Activated B cell treated with CpG ODN at 0.5 μM for 24 hours (primary cell): ENCODE measurements at places on chromosomes 6 and 20.

- no peak overlapping the region for H3K27ac ChIP-seq
- no peaks in the 10 kb centered on the region for H3K27me3 ChIP-seq
- no peak for DNase-seq
- no peaks in the 10 kb centered on the region for H3K4me1 ChIP-seq
- no peaks in the 10 kb centered on the region for H3K36me3 ChIP-seq
- no peak overlapping the region for H3K4me3 ChIP-seq
Observed at GRCh38 chr6:56690519-56691285, 48.0 kb upstream of the DST start.

GRCh38 chr20:4326195-4327065 is 311.1 kb upstream of the RNF24 start:
- H3K4me1 ChIP-seq = peaks cover 18% of the 10 kb centered on the region
- no peak overlapping the region for H3K27ac ChIP-seq
- no peak overlapping the region for H3K4me3 ChIP-seq
- DNase-seq = no peak
- no peaks in the 10 kb centered on the region for H3K27me3 ChIP-seq

DNA sequence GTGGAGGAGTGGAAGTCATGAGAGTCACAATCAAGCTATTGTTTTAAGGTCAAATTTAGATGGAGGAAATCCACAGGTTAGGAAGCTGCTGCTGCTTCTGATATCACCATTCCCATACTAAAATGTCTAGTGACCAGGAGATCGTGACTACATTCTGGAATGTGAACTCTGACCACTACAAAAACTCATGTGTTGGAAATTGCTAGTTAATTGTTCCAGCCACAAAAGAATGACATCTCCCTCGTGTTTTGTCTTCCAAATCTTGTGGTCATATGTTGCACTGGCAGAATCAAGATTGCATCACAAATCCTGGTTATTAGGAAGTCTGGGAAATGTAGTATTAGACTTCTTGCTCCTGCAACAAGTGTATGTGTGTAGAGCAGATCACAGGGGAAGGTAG is 441.9 kb downstream of the CD109 start:
- no peak overlapping the region for H3K4me3 ChIP-seq
- no peak overlapping the region for H3K27ac ChIP-seq
- H3K36me3 ChIP-seq = no peaks in the 10 kb centered on the region
- no peaks in the 10 kb centered on the region for H3K4me1 ChIP-seq

- no peak overlapping the region for H3K27ac ChIP-seq
- H3K4me3 ChIP-seq = no peak overlapping the region
- H3K36me3 ChIP-seq = peaks cover 6% of the 10 kb centered on the region
- no peaks in the 10 kb centered on the region for H3K27me3 ChIP-seq
- peaks cover 14% of the 10 kb centered on the region for H3K4me1 ChIP-seq
Observed at GRCh38 chr6:157434349-157435033, 53.5 kb downstream of the ZDHHC14 start.

- no peaks in the 10 kb centered on the region for H3K27me3 ChIP-seq
- H3K4me1 ChIP-seq = no peaks in the 10 kb centered on the region
- H3K36me3 ChIP-seq = no peaks in the 10 kb centered on the region
Observed at GRCh38 chr20:61859767-61860166, 205.9 kb downstream of the TAF4 start.

DNA sequence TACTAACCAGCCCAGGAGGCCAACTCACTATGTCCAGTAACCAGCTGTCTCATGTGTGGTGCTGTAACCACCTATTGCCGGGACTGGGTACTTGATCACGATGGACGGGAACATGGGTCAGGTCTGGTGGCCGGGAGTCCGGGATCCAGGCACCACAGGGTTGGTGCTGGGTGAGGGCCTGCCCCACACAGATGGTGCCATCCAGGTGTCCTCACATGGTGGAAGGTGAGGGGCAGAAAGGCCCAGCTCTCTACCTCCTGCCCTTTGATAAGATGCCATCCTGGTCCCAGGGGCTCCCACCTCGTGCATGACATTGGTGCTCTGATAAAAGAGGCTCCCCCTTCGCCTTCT is 116.3 kb downstream of the TAF4 start:
- no peak for DNase-seq
- H3K27me3 ChIP-seq = peaks cover 3% of the 10 kb centered on the region
- H3K4me3 ChIP-seq = no peak overlapping the region
- H3K4me1 ChIP-seq = no peaks in the 10 kb centered on the region

- no peaks in the 10 kb centered on the region for H3K4me1 ChIP-seq
- H3K27ac ChIP-seq = no peak overlapping the region
- H3K36me3 ChIP-seq = no peaks in the 10 kb centered on the region
- DNase-seq = no peak
Observed at GRCh38 chr6:165616116-165616515, 46.9 kb downstream of the PDE10A start.

GRCh38 chr20:14815340-14815739 is 477.9 kb upstream of the FLRT3 start:
- H3K4me1 ChIP-seq = no peaks in the 10 kb centered on the region
- no peaks in the 10 kb centered on the region for H3K36me3 ChIP-seq
- H3K27ac ChIP-seq = no peak overlapping the region
- peaks cover 7% of the 10 kb centered on the region for H3K27me3 ChIP-seq

GRCh38 chr20:52777171-52777570 is 195.0 kb upstream of the TSHZ2 start:
- H3K36me3 ChIP-seq = no peaks in the 10 kb centered on the region
- DNase-seq = no peak
- no peak overlapping the region for H3K27ac ChIP-seq
- no peak overlapping the region for H3K4me3 ChIP-seq
- H3K4me1 ChIP-seq = no peaks in the 10 kb centered on the region

DNA sequence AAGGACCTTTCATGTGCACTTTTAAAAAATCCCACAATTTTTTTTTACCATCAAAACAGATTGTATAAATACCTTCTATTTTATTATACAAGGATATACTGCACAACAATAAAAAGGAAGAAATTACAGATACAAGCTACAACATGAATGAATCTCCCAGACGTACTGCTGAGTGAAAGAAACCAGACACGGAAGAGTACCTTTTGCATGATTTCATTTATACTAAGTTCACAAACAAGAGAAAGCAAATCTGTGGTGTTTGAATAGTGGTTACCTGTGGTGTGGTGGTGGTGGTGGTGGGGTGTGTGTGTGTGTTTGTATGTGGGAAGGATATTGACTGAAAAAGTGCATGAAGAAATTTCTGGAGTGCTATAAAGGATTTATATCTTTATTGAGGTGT is 6.8 kb upstream of the PLCB4 start:
- peaks cover under 1% of the 10 kb centered on the region for H3K27me3 ChIP-seq
- no peak overlapping the region for H3K27ac ChIP-seq
- H3K4me1 ChIP-seq = no peaks in the 10 kb centered on the region
- H3K4me3 ChIP-seq = no peak overlapping the region
- no peaks in the 10 kb centered on the region for H3K36me3 ChIP-seq

DNA sequence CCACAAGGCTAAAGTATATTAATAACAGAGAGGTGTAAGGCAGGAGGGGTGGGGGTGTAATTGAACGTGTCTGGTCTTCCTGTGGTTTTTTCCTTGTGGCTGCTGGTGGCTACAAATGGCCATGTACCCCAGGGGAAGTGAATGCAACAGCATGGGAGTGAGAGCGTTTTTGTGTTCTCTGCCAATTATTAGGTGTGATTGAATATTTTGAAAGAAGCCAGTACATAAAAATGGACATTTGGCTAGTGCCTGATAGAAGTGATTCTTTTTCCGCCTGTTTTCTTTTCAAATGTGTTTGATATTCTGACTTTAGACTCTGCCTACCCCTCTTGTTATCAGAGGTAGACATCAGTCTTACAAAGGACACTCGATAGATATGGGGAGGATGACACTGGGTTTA is 141.3 kb downstream of the PRL start:
- no peak overlapping the region for H3K27ac ChIP-seq
- H3K27me3 ChIP-seq = no peaks in the 10 kb centered on the region
- H3K36me3 ChIP-seq = no peaks in the 10 kb centered on the region
- no peak for DNase-seq
- H3K4me1 ChIP-seq = peaks cover 14% of the 10 kb centered on the region
- H3K4me3 ChIP-seq = no peak overlapping the region

- H3K27ac ChIP-seq = no peak overlapping the region
- no peak overlapping the region for H3K4me3 ChIP-seq
- no peaks in the 10 kb centered on the region for H3K4me1 ChIP-seq
- no peaks in the 10 kb centered on the region for H3K27me3 ChIP-seq
- DNase-seq = no peak
Observed at GRCh38 chr6:115441651-115442050, 619.0 kb downstream of the FRK start.

DNA sequence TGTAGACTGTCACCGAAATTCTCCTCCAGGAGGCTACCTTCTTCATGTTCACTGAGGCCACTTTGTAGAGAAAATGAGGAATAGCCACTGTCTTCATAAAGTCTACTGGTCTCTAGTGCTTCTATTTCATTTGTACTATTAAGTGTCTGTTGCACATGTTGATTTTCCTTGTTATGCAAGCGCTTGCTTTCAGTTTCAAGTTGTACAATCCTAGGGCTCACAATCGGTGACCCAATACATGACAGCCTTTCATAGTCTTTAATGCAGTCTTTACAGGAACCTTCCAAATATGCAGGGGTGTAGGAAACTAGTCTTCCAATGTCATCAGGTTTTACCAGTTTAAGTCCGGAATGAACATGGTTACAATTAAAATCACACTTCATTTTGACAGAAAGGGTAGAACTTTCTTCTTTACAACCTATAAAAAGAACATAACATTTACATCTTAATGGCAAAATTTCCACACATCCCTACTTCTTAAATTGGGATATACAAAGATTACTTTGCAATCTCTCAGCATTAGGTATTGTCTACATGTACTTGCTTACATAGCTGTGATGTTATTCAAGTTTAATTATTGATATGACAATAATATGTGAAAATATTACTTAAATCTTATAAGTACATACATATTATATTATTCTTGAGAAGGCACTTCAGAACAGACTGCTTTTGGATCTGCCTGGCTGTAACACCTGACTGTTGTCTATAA is 7.5 kb downstream of the FBXO5 start:
- peaks cover 57% of the 10 kb centered on the region for H3K36me3 ChIP-seq
- peak overlapping the region; percentile 8 for H3K4me3 ChIP-seq
- DNase-seq = no peak
- peaks cover 22% of the 10 kb centered on the region for H3K4me1 ChIP-seq
- H3K27ac ChIP-seq = no peak overlapping the region

GRCh38 chr6:40075056-40075590 is 140.9 kb upstream of the MOCS1 start:
- DNase-seq = no peak
- H3K4me3 ChIP-seq = no peak overlapping the region
- H3K27me3 ChIP-seq = peaks cover 6% of the 10 kb centered on the region
- H3K27ac ChIP-seq = no peak overlapping the region
- no peaks in the 10 kb centered on the region for H3K4me1 ChIP-seq
- H3K36me3 ChIP-seq = no peaks in the 10 kb centered on the region

GRCh38 chr6:129175066-129175465 is 292.1 kb downstream of the LAMA2 start:
- no peak overlapping the region for H3K27ac ChIP-seq
- no peaks in the 10 kb centered on the region for H3K4me1 ChIP-seq
- no peak for DNase-seq
- no peak overlapping the region for H3K4me3 ChIP-seq
- no peaks in the 10 kb centered on the region for H3K36me3 ChIP-seq
